ENCODE measurements at places on chromosomes 6 and 20.

GRCh38 chr6:87504441-87504840 lies 31.7 kb downstream of the SLC35A1 start:
- DNase-seq: no peak

- no peak for DNase-seq
Measured at GRCh38 chr6:109580519-109580918, 97.5 kb upstream of the ZBTB24 start.

- DNase-seq: peak; percentile 89
Measured at GRCh38 chr6:13873288-13874190, 51.2 kb upstream of the RNF182 start.

- no peak for DNase-seq
Measured at GRCh38 chr6:3819161-3820110, 29.7 kb upstream of the FAM50B start.

DNA sequence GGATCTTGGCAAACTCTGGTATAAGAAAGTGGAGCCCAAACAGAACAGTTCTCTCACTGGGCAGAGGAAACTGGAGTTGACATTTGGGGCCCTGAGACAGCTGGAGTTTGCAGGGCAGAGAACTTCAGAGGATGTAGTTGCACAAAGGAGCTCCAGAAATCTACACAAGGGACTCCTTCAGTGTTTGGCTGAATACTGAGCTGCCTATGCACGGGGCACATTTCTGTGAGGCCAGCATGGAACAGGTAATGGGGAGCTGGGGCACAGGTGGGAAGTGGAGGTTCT lies 169.3 kb downstream of the ANKRD60 start:
- DNase-seq: no peak

DNA sequence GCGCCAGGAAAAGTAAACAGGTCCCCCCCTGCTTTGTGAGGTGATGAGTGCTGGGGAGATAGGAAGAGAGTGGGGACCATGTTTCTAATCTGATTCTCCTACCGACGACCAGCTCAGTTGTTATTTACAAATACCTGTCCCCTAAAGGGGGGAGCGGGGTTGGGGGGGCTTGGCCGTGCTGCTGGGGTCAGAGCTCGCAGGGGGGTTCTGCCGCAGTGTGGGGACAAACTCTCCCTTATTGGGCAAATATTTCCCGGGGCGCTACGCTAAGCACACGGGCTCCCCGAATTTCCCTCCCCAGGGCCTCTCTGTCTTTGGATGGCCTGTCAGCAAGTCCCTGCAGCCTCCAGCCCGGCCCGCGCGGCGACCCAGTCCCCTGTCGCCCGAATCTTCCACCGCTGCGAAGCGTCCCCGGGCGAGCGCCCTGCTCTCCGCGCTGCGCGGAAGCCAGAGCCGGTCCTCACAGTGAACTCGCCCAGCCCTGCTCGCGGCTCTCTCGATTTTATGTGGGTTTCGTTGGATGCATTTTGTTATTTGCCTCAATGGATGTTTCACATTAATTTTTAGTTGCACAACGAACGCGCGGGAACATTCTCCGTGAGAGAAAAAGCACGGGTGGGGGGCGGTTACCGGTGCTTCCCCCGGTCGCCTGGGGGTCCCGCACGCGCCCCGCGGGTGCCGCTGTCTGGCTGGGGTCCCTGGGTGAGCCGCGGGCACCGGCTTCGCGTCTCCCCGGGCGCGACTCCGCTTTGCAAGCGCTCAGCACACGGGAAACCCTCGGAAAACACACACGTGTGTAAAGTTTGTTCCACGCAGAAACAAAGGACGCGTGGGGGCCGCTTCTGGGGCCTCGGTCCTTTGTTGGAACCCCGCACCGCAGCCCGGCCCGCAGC lies 1.5 kb upstream of the STX16 start:
- DNase-seq: no peak

- DNase-seq: no peak
Measured at GRCh38 chr20:37337208-37337991, 8.5 kb upstream of the SRC start.

- no peak for DNase-seq
Measured at GRCh38 chr6:58290177-58290576, 972.7 kb downstream of the PRIM2 start.

GRCh38 chr6:108606250-108606690 lies 45.6 kb downstream of the FOXO3 start:
- no peak for DNase-seq

DNA sequence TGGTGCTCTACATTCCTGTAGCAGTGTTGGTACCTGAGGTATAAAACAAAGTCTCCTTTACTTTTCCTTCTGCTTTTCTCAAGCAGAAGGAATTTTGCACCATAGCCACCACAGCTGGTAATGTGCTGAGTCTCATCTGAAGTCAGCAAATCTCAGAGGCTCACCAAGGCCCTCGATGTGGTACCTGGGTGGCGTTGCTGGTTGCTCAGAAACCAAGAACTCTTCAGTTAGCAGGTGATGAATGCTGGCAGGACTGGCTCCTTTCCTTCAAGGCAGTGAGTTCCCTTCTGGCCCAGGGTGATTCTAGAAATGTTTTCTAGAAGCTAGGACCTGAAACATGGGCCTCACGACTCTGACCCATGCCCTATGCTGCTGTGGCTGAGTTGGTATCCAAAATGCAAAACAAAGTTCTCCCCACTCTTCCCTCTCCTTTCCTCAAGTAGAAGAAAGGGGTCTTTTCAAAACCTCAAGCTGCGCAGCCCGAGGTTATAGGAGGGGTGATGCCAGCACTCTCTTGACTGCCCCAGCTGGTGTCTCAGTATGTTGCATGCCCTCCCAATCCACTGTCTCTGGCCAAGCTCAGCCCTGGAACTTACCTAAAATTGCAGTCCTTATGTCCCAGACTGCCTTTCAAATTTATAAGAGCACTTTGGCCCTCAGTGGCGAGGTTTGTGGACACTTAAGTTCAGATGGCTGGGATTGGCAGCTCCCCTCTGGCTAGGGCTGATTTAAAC lies 592.3 kb downstream of the FRK start:
- no peak for DNase-seq

DNA sequence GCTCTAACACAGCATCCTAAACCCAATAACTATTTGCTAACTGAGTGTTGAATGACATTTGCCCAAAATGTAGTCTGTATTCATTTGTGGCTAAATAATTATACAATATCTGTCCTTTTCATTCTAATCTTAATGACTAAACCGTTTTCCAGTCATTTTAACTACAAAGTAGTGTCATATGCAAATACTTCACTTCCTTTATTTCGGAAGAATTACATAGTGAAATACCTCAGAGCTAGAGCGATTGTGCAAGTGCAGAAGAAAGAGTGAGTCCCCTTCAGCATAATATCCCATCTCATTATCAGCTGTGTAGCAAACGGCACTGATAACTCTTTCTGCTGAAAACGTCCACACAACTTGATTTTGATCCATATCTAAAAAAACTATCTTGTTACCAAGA lies 66.2 kb downstream of the ROS1 start:
- DNase-seq: no peak

- no peak for DNase-seq
Measured at GRCh38 chr20:57289391-57290177, 23.1 kb upstream of the BMP7 start.

DNA sequence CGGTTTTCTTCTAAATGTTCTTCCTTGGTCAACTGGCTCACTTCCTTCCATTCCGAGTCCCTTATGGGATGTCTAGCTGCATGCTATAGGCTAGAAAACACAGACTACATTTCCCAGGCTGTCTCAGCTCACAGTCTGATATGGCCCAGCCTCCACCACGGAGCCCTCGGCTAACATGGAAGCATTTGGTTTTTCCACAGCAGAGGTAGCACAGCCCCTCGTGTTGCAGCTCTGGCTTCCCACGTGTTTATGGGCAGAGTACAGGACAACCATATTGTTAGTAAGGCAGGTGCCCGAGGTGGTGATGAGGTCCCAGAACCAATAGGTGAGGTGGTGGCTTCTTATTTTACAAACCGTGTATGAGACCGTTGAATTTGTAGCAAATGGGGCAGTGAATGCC lies 8.7 kb downstream of the GPLD1 start:
- no peak for DNase-seq
